ENCODE measurements at places on chromosomes 16 and 17.
A peak's percentile ranks its signal among the peaks of the same experiment; 100 is the strongest.

DNA sequence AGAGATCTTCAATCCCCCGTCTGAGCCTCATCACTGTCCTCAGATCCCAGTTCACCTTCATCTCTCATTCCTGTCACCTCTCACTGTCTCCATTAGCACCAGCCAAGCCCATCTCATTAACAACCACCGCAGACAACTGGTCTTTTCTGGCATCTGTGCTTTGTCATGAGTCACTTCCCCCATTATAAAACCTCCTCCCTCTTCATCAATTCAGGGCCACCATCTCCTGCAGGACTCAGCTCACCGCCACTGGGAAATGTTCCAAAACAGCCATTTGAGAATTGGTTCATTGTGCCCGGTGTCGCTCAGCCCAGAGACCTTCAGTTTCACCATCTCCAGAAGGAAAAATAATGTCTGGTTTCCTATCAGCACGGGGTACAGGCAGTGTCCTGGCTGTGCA is 56.9 kb upstream of the TEKT3 start:
- DNase-seq, result no peak

DNA sequence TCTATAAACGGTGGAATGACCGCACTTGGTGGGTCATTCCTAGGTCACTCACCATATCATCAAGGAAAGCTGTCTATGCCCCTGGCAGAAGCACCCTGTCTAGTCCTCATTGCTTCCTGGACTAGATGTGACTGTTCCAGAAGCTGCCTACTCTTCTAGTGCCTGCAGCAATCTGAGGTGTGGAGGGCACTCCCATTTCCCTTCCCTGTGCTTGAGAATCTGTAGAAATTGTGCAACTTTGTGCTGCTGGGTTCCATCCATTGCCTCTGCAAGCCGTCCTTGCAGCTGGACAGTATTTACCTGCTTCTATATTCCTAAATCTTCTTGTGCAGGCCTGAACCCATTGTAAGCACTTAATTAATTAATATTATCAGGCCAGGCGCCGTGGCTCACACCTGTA is 52.1 kb downstream of the CACNG3 start:
- no peak for DNase-seq

DNA sequence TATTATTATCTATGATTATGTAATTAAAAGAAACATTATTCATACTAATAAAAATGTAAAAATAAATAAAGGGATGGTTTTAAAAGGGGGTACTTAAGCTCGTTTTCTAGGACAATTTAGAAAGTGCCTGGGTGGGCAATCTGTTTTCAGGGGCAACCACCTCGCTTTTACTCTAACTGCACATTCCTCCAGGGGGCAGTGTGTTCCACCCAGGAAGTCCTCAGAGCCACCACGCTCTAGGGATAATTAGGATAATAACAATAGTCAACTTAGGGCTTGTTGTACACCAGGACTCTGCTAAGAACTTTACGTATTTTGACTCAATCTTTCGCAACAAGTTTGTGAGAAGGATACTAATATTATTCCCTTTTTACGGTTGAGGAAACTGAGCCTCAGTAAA is 396.7 kb upstream of the MAF start:
- DNase-seq, result no peak

DNA sequence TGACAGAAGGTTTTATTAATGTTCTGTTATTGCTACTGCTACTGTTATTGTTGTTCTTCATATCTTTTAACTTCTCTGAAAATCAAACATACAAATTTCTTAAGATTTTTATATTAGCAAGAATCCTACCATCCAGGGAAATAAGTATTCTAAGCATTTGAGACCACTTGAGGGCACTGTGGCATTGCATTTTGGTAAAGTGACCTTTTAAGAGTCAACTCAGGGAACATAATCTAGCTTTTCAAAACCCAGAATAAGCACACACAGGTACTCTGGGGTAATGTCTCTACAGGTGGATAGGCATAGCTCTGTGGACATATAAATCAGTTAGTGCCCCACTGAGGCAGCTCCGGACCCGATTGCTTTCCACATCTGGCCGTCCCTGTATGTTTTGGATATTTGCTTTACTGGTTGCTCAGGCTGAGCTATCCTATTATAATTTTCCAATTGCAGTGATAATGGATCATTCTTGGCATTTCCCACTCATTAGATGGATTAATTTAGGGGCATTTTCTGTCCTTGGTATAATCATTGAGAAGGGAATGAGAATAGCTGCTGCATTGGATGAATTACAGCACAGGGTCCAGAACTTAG is 1425.1 kb upstream of the CDH8 start:
- DNase-seq, result no peak

DNA sequence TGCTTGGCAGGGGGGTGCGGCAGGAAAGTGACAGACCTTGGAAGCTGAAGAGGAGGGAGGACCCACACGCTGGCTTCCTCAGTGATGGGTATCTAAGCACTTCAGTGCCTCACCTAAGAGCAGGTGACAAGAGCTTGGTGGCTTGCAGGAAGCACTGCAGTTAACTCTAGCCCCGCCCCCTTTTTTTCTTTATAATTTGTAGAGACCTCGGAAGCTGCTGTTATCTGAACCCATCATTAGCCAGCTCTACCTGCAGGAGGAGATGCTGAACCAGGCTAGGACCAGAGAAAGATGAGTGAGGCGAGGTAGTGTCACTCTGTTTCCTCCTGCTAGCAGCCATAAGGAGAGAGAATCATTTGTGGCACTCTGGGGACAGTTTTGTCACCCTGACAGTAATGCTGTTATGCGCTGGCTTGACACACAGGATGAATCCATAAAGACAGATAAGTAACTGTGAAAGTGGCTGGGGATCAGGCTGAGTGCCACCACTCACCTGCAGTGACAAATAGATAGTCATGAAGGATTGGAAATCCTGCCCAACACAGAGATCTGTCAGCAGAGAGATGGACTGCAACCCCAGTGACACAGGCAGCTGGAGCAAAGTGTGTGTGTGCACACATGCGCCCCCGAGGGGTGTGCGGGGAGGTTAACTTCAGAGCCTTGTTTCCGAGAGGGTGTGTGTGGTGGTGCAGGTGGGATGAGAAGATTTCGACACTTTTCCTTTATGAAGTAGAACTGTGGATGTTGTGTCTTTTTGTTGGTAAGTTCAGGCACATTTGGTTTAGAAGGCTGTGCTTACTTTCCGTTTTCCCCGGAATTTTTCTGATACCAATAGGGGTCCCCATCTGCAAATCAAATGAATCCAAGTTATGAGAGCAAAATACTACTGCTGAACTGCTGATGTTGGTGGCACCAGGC is 224.0 kb downstream of the IRX3 start:
- no peak for DNase-seq

DNA sequence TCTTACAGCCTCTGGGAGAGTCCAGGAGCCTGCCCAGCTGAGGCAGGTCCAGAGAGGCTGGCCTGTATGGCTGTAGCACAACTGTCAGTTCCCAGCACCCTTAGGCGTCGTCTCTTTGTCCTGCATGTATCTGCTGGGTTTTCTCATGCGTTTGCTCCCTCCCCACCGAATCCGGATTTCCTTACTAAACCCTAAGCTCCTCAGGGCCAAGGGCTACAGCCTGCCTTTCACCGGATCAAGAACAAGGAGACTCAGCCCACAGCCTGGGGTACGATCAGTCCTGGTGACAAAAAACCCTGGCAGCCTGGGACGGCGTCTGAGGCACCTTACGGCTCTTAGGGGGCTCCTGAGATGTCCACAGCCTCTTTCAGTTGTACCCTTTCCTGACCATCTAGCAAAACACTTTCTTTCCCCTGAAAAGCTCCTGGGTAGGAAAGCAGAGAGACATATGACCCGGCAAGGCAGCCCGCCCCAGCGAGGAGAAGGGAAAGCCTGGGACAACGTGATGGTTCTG is 12.2 kb downstream of the HIC1 start:
- no peak for DNase-seq

- DNase-seq, result no peak
Measured at GRCh38 chr16:66335704-66336329, 30.7 kb upstream of the CDH5 start.

DNA sequence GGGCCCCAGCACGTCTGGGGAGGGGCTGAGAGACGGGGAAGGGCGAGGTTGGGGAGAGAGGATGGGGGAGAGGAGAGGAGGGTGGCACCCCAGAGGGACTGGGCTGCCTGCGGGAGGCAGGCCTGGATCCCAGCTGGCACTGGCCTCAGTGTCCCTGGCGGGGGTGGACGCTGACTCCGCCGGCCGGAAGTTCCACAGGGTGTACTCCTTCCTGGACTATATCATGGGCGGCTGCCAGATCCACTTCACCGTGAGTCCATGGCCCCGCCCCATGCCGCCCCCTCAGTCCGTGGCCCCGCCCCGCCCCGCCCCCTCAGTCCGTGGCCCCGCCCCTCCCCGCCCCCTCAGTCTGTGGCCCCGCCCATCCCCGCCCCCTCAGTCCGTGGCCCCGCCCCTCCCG is 11.3 kb downstream of the CPNE7 start:
- no peak for DNase-seq

GRCh38 chr17:80783971-80784370 is 207.7 kb upstream of the CHMP6 start:
- no peak for DNase-seq

DNA sequence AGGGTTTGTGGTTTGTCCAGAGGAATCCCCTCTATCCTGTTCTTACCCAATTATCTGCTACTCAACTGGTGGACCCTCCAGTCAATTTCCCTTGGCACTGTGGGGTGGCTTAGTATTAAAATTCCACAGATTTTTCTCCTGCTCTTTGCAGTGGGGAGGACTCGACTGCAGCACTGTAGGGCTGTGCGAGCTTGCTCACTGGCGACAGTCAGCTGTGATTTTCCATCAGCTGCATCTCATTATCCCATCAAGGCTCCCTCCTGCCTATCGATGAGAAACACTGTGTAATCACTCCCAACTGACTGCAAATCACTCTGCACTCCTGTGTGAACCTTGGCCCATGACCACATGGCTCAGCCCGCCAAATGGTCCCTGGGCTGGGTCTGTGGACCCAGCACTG is 90.5 kb upstream of the MAF start:
- DNase-seq, result no peak

DNA sequence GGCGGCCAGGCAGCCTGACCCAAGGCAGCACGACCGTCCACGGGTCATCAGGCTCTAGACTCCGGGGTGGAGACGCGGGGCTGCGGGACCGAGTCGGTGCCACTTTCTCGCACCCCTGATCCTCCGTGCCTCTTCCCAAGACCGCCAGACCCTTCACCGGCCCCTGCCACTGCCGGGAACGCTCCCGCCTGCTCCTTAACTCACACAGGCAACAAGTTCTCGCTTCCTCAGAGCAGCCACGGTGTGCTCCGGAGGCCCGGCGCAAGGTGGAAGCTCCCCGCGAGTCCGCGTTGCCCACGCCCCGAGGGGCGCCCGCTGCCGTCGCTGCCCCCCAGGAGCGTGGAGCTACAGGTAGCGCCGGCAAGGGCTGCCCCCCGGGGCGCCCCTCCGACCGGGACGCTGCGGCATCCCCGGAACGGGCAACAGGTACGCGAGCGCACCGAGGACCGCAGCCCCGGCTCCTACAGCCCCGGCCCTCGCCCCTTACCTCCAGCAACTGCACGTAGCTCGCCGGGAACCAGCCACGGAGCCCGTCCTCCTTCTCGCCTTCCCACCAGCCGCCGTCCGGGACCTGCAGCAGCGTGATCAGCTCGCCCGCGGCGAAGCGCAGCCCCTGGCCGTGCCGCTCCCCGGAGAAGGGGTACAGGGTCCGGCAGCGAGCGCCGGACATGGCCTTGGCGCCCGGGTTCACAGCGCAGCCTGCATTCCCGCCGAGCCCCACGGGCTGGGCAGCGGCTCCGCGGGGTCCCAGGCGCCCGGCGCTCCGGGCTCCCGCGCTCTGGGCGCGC is 491 bp downstream of the GAS7 start:
- DNase-seq, result peak; percentile 70

DNA sequence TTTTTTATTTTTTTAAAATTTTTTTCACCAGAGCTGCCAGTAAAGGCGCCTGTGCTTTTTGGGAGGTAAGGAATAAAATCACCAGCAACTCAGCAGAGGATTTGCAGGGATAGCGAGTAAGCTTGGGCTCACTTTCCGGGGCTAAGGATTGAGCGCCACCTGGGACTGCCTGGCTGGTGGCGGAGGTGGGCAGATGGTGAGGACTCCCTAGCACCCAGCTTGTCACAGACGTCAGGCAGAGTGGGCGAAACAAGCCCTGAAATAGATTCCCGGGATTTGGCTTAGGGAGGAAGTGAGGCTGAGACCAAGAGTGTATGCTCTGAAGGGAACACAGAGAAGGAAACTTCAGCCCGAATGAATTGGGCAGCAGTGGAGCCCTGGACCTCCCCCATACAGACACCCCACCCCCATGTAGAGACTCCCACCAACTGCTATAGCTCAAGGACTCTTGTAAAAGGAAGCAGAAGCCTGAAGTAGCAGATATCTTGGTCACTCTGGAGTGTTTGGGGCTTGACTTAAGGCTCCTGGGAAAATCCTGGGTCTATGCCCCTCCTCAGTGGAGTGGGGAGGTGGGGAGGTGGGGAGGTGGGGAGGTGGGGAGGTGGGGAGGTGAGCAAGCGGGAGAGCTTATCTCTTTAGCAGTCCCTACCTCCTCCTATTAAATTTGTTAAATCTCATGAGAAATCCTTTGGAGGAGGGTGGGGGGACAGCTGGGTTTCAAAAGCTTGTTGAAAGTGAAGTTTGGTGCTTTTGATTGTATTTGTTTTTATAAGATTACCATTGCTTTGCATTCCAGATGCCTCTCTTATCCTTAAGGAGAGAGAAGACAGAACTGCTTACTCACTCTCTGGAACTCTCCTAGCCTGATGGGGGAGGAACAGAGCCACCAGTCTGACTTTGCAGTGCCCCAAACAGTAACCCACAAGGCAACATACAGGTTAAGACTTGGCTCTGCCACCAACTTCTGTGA is 8.2 kb downstream of the ARL4D start:
- no peak for DNase-seq

DNA sequence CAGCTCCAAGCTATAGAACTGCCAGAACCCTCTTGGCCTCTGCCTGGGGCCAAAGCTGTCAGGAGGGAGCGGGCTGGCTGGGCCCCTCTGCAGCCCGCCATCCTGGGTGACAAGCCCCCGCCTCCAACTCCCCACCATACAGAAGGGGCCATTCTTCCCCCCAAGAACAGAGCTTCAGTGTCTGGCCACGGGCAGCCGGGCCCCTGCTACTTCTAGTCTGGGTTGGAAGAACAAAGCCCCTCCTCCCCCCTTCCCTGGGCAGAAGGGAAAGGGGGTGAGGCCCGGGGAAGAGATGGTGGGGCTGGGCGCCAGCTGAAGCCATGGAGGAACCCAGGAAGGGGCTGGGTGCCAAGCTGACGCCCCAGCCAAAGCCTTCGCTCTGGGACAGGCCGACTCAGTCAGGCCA is 9.0 kb downstream of the NAT9 start:
- DNase-seq, result no peak

- DNase-seq, result no peak
Measured at GRCh38 chr17:27458524-27458908, 2.3 kb downstream of the KSR1 start.
